Activated T-helper 1 cell treated with anti-CD3 and anti-CD28 coated beads, Interleukin-2, amount 50 U/mL, for 16 hours (primary cell): ENCODE measurements at places on chromosomes 2 and 18.

DNA sequence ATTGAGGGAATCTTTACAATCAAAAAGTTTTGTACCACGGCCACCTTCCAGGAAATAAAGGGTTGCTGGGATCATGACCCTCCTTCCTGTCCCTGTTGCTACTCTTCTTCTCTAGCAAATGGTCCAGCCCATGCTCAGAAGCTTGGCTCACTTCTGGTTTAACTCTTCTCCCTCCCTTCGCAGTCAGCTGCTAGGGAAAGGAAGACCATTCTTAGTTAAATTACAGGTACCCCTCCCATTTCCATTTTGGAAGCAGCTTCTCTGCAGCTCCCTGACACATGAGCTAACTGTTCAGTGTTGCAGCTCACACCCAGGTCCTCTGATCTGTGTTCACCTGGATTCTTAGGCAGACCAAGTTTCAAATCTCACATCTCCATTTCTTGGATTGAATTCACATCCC, 100.3 kb downstream of the DOCK10 start:
- no peak for DNase-seq

GRCh38 chr2:218312267-218312756, 20.0 kb upstream of the TMBIM1 start:
- no peak for DNase-seq

GRCh38 chr2:45575881-45576280, 35.2 kb downstream of the SRBD1 start:
- no peak for DNase-seq

DNA sequence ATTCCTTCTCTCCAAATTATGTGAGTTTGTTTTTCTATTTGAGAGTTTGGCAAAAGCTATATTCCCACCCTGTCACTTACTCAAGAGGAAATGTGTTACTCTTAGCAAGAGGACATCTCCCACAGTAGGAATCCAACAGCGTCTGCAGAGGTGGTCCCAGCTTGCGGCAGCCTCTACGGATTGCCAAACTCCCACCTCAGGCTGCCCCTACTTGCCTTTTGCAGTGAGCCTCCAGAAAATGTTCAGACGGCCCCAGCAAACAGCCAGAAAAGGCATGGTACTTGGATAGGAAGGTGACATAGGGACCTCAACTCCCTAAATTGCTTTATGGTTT, 158.4 kb downstream of the SUCLG1 start:
- no peak for DNase-seq

DNA sequence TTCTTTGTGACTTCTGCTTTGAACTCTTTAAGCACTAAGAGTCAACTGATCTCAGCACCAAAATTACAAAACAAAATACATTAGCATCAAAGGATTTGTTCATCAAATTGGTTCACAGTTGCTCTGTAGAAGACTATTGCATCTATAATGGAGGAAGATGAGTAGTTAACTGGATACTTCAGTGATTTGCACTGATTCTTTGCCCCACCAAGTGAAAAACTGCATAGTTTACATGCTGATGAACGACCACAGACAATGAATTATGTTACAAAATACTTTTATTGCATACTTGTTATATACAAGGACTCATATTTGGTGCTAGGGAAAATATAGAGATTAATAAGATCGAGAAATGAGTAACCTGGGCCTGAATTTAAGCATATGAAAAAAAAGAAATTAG, 107.2 kb downstream of the SCG2 start:
- no peak for DNase-seq

- DNase-seq = no peak
Measured at GRCh38 chr18:58113337-58113736, 69.3 kb downstream of the NEDD4L start.

DNA sequence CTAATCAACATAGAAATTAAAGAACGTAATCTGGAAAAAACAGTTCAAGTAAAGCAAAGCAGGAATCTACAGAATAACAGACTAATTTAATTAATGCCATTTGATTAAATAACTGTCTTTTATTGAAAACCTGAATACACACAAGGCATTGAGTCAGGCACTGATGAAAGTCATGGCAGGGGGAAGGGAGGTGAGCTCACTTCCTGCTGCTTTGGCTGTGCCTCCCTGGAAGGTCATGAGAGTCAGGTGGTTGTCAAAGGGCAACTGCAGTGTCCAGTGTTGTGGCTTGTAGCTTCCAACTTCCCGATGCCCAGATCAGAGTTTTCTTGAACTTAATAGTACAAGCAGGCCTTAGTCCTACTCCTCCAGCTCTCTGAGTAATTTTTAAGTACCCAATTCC, 180.9 kb downstream of the PID1 start:
- no peak for DNase-seq

- no peak for DNase-seq
Measured at GRCh38 chr2:152031747-152032306, 67.0 kb downstream of the CACNB4 start.

DNA sequence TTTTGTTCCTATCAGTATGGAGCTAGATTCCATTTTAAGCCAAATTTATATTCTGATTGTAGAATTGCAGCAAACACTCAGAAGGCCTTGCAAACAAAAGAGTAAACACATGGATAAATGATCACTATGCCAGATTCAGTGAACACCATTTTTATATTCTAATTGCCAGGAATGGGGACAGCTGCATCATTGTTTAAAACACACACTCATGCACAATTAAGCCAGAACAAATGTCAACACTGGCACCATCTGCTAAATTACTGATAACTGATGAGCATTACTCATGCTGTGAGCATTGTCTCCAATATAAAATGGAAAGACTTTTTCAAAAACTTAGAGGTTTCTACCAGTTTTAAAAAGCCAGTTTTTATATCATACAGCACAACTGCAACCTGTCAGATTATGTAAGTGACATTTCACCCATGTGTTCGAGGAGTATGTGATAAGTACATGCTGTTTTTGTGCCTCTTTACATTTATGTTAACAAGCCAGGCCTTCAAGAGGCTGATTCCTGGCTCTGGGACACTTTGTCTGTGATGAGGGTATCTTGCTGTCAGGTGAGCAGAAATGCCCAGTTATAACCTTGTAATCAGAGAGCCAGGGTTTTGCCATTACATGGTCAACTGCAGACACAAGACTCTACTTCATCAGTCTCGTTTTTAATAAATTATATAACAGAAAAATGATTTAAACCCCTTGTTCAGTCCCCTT, 4.4 kb upstream of the ST8SIA5 start:
- DNase-seq = no peak

- DNase-seq = no peak
Measured at GRCh38 chr2:127419448-127420038, 1.3 kb downstream of the PROC start.

- DNase-seq = no peak
Measured at GRCh38 chr18:64379662-64380061, 230.8 kb upstream of the LINC00305 start.

DNA sequence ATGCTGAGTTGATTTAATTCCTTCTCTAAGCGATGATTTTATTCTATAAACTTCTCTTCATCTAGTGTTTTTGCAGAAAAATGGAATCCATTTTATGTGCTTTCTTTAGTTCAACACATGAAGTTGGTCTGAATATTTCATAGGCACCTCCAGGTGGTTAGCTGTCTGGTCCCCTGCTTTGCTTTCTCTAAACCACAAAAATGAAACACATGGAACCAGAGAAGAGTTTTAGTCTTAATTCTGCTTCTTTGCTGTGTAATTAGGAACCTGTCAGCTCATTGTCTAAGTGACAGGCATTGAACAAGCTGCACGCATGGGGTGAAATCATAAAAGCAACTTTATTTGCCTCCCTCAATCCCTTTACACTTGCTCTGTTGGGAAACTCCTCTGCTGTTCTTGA, 150.4 kb downstream of the PIK3C3 start:
- DNase-seq = no peak

GRCh38 chr2:97716695-97717612, 3.6 kb downstream of the ZAP70 start:
- no peak for DNase-seq

DNA sequence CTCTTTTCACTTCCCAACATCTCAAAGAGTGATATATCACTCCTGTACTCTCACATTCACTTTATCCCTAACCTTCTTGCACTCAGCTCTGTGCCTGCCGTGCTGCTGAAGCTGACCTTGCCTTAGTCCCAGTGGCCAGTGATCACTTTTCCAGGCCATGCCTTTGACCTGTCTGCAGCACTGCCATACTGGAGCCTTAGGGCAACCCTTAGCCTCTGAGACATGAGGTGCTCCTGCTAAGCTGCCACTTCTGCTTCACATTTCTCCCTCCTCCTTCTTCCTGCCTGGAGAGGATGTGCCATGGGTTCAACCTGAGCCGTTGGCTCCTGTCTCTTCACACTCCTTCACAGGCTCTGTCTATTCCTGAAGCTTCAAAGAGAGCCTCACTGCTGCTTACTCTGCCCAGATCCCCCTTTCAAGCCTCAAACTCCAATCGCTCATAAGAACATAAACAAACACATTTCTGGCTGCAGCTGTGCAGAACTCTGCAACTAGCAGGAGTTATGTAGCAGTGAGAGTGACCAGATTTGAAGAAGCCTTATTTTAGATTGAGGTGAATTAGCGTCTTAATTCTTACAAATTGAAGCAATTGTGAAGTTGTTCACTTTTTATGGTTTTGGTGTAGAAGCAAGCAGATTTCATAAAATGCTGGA, 716.2 kb upstream of the FANCL start:
- DNase-seq = no peak

DNA sequence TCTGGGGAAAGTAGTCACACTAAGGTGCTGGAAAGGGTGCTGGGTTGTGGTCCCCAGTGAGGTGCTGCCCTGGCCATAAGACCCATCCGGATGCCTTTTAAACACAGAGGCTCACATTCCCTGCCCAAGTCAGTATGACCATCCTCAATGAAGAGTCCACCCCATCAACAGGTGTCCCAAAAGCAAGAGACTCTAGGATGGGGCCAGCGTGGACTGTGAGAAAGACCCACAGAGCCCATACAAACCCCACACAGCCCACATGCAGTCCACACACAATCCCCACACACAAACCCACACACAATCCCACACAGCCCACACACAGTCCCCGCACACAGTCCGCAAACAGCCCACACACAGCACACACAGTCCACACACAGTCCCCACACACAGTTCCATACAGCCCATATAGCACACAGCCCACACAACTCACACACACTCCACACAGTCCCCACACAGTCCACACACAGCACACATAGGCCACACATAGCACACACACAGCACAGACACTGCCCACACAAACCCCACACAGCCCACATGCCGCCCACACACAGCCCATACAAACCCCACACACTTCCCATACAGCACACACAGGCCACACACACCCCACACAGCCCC, 241.4 kb upstream of the SALL3 start:
- no peak for DNase-seq

GRCh38 chr2:209322905-209323512, 100.8 kb upstream of the MAP2 start:
- DNase-seq = no peak

- no peak for DNase-seq
Measured at GRCh38 chr2:74693213-74693612, 39.2 kb downstream of the SEMA4F start.

DNA sequence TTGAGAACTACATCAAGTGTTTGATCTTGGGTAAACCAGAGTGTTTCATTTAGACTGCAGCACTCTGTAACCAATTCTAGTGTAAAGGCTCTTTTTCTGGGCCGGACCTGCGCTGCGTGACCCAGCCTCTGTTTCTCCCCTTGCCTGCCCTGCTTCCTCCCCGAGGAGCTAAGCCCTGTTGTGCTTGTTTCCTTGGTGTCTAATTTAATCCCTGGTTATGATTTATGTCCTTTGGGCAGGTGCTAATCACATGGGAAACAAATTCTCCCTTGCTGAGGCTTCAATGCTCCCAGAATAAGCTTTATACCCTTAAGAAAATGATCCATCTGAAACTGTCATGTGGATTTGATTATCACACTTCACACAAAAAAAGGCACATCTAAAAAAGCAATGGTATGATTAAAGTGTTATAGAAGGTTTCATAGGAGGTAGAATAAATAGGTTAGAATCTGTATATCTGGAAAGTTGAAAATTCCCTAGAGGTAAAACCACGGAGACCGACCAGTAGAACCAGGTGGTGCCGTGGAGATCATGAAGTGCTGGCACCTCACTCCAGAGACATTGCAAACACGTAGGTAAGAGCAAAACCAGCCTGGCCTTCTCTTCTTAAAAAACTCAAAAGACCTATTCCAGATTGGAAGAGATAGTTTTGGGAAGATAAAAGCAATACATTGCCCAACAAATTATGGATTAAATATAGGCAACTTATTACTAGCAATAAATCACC, 31.0 kb upstream of the SLC9A2 start:
- no peak for DNase-seq

- DNase-seq = no peak
Measured at GRCh38 chr18:12060182-12060870, 33.3 kb upstream of the ANKRD62 start.

GRCh38 chr2:115036818-115037217, 594.4 kb downstream of the DPP10 start:
- no peak for DNase-seq

DNA sequence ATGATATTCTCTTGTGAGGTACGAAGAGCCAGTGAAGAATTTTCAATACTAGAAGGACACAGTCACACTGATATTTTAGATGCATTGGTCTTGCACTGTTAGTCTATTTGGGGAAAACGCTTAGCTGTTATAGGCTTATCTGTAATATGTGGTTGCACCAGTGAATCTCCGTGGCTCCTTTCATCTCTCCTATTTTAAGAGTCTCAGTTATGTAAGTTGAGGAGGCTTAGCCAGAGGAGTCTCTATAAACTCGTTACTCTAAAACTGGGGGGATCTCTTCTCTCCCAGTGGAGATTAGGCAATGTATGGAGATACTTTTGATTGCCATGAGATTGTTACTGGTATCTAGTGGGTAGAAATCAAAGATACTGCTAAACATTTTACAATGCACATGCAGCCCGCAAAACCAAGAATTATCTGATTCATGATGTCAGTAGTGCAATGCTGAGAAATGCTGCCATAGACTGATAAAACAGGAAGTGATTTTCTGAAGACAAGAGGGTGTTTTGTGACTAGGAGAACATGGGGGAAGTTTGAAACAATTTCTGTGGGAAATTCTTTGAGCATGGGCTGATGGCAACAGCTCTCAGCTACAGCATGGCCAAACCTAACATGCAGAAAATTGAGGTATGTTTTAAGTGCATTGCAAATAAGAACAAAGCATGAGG, 339.1 kb downstream of the SOX11 start:
- no peak for DNase-seq

- DNase-seq = no peak
Measured at GRCh38 chr2:150591496-150592285, 104.2 kb upstream of the RND3 start.

DNA sequence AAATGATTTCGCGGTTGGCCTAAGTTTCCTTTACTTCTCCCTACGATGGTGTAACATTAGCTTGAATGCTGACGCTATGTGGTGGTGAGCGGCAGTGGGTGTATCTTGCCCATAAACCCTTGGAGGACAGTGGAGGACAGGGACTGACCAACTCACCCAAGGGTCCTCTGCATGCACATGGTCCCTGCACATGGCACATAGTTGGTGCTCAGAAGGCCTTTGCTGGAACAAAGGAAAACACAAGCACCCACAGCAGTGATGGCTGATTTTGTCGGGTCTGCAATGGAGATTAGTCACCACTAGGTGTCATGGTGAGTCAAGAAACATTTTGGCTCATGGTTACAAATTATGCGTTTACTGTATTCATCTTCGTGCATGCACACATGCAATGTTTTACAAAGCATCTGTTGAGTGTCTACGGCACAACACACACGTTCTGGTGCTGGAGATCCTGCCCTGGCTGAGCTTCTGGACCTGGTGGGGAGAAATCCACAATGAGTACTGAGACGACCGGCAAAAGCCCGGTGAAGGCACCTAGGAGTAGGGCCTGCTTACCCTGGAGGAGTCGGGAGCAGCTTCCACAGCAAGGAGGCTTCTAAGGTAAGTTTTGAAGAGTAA, 44.0 kb downstream of the PDCL3 start:
- DNase-seq = no peak
